ENCODE measurements at places on chromosomes 7 and 10. TPM values are rescaled to one million over a fixed set of nuclear protein-coding genes. Genes with fewer than 3 reads are reported as not detected.

Gene SEMA3E
- 0.35 TPM for total RNA-seq

Gene PDZD7
- total RNA-seq, result 2.6 TPM

Gene HPSE2
- 0.35 TPM for total RNA-seq

Gene ERVW-1
- total RNA-seq, result not detected

Gene CCDC146
- under 0.01 TPM for total RNA-seq

Gene CYP3A7
- total RNA-seq, result not detected

Gene TWIST1
- 27.1 TPM for total RNA-seq

Gene CREB5
- total RNA-seq, result 2.3 TPM

Gene AOAH
- not detected for total RNA-seq

Gene CALCR
- not detected for total RNA-seq

Gene OR9A2
- not detected for total RNA-seq

Gene SNX13
- 27.4 TPM for total RNA-seq

Gene ECHDC3
- total RNA-seq, result 33.0 TPM

Gene ITPRID1
- not detected for total RNA-seq

Gene MALRD1
- total RNA-seq, result 0.53 TPM

Gene NPM3
- total RNA-seq, result 178 TPM

Measured in myometrial cell (primary cell).